Panc1 (cell line): ENCODE measurements at places on chromosomes 2 and 18.

GRCh38 chr2:55901322-55901721 is 22.3 kb downstream of the EFEMP1 start:
- no peak for DNase-seq

GRCh38 chr2:204625135-204625534 is 79.9 kb downstream of the PARD3B start:
- DNase-seq, result no peak

DNA sequence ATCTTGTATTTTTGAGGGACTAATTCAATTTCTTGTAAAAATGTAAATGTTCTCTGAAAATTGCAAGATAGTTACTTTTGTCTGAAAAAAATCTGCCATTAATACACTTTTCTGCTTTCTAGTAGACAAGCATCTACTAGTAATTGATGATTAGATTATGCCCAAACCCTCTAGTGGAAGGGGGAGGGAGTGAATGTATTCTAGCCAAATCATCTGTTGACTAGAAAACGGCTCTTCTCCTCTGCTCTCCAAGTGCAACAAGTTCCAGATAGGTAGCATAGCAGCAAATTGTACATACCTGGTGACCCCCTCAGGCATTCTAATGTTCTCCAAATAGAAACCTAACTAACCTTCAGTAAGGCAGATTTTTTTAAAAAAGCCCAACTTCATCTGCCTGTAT is 58.6 kb downstream of the RELCH start:
- DNase-seq, result no peak

GRCh38 chr2:96821113-96821675 is 5.1 kb downstream of the CNNM3 start:
- no peak for DNase-seq

DNA sequence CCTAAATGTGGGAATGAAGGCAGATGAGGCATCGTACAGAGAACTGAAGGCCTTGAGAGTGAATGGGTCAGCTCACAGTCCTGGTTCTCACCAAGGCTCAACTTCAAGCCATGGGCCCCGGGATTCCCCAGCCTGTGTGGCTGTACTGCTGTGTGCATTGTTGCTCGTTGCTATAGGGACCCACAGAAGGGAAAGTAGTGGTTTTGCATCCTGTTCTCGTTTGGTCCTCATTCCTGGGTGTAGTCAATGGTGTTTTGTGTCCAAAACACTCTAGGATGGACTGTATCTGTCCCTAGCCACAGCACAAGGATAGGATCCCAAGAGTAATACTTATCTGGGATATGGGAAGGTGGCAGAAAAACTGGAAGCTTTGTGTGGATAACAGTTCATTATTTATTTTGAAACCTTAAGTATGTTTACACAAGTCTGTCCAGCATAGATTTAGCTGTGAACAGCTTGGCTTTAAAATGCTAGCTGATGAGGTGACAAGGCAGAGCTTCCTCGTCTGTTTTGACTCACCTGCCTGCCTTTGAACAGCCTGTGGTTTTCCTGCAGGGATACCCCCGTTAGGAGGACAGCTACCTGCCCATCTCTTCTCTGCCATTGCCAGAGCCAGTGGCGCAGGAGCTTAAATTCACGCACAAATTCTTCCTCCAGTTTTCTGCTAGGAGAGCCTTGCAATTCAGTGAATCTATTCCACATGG is 85.0 kb downstream of the WDSUB1 start:
- no peak for DNase-seq

- no peak for DNase-seq
Measured at GRCh38 chr2:163155279-163155883, 316.8 kb upstream of the KCNH7 start.
